Stimulated activated CD8-positive, alpha-beta memory T cell treated with anti-CD3 and anti-CD28 coated beads, Interleukin-7, amount 100 ng/mL, for 48 hours (primary cell): ENCODE measurements at places on chromosomes 16 and 17.

- no peak for DNase-seq
Observed at GRCh38 chr17:56917559-56918296, 3.9 kb upstream of the TRIM25 start.

- no peak for DNase-seq
Observed at GRCh38 chr17:19868079-19868395, 301 bp upstream of the ULK2 start.

DNA sequence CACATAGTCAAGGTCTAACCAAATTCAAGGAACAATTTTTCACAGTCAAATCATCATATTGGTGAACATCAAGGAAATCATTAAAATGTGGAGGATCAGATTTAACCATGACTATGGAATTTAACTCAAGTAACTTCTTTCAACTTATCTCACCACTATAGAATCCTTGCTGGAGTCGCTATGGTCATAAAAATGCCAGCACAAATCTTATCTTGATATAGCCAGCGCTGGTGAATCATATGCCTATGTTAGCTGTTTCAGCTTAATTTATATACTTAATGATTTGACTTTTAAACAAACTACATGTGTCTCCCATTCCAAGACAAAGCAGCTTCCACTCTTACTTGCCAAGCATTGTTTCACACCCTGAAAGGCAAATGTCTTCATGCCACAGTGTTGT is 416.4 kb downstream of the CDH11 start:
- no peak for DNase-seq

DNA sequence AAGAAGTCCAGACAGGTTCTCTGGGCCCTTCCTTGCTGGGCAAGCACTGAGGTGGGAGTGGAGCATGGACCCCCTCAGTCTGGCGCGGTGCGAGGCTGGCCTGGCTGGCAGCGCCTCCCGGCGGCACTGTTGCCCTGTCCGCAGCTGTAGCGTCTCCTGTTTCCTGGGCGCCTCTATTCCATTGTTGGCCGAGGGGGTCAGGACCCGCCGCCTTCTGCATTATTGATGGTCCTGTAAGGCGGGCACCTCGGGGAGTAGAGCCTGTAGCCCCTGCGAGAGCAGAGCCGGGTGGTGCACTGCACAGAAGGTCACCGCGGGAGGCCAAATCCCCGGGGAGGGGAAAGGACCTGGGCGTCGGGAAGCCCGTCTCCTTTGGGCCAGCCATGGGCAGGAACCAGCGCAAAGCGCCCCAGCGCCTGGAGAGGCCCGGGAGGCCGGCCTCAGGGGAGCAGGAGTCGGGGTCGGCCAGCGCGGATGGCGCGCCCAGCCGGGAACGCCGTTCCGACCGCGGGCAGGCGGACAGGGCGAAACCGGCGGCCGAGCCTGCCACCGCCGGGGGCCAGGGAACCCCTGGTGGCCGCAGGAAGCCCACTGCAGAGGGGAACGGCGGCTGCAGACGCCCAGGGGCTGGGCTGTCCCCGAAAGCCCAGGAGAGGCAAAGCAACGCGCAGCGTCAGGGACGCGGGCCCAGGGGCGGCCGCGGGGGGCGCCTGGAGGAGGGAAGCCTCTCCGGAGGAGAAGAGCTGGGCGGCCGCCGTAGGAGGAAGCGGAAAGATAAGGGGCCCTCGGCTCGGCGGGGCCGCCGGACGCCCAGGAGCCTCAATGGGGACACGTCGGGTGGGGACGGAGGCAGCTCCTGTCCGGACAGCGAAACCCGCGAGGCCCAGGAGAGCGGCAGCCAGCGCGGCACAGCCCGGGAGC is at the start of gene MYO15B:
Gene MYO15B (plus strand): TSS at position 126 of the 921 bp plus-strand sequence. CDS start 258 bp downstream, at position 384.
- peak; percentile 40 for DNase-seq

- DNase-seq, result no peak
Observed at GRCh38 chr17:40015998-40016985, 1.1 kb downstream of the CSF3 start.

GRCh38 chr17:64163468-64163867 is 33.5 kb upstream of the ERN1 start:
- no peak for DNase-seq

GRCh38 chr17:73271072-73271471 is 9.4 kb upstream of the CPSF4L start:
- no peak for DNase-seq

- DNase-seq, result peak; percentile 39
Observed at GRCh38 chr16:79316004-79316458, 284.5 kb downstream of the MAF start.

GRCh38 chr16:77660311-77660710 is 62.0 kb upstream of the NUDT7 start:
- DNase-seq, result no peak
